Lower lobe of right lung (tissue), 2 donors: ENCODE measurements at places on chromosomes 7 and 10.

GRCh38 chr7:28038175-28038797 is 142.3 kb downstream of the JAZF1 start:
- DNase-seq: no peak

GRCh38 chr7:1567896-1568510 is 1.8 kb downstream of the PSMG3 start:
- DNase-seq: no peak

GRCh38 chr10:100881556-100882213 is 31.1 kb upstream of the SLF2 start:
- DNase-seq: no peak

DNA sequence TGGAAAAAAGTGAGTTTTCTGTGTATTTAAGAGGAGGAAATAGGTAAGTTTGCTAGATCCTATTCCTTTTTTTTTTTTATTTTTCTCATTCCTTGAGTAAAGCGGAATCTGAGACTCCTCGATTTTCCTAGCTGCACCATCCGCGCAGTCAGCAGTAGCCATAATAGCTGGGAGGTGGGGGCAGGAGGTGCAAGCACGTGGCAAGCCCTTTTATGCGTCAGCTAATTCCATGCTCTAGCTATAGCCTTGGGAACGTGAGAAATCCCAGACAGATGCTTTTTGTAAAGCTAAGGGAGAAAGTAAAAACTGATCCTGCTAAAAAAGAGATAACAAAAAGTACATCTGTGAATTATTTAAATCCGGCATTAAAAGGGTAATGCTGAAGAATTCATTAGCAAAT is 33.2 kb upstream of the TPK1 start:
- no peak for DNase-seq

- DNase-seq: no peak
Observed at GRCh38 chr10:29737074-29737593, 102.4 kb upstream of the SVIL start.

- no peak for DNase-seq
Observed at GRCh38 chr10:69397972-69398371, 18.7 kb downstream of the TACR2 start.

DNA sequence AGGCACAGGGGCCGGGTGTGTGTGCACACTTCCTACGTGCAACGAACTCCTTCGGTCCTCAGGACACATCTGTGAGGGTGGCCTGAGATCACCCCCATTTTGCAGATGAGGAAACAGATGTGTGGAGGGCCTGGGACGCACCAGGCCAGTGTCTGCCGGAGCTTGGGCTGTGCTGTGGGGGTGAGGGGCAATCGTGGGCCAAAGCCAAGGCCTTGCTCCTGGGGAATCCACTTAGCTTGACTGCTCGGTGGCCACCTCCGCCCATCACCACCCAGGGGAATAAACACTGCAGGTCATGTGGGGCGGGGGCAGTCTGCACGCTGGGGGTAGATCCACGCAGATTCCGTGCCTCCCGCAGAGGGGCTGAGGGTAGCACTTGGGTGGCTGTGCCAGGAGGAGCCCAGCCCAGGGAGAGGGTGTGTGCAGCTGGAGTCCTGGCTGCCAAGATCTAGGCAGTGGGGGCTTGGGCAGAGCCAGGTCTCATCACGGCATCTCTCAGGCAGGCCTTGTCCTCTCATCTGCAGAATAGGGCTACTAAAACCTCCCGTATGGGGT is 70.8 kb upstream of the EN2 start:
- DNase-seq: no peak

DNA sequence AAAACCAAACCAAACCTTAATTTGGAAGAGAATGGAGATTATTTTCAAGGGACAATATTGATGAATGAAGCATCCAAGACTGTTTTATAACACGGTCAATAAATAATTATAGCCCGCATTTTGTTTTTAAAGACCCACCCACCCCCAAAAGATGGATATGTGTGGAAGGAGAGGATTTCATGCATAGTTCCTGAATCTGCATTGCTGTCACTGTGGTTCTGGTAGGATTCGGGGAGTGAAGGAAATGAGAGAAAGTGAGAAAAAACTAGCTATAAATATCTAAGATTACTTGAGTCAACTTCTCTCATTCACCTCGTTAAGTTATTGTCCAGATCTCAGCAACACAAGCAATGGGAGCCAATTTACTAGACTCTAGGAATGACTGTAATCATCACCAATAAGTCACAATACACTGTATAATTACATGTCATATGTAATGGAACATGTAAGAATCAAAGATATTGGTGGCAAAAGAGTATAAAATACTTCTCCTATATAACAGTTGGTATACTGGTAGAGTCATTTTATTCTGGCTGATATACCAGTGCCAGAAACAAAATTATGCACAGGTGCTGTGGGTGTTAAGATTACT is 30.2 kb downstream of the NAMPT start:
- no peak for DNase-seq

DNA sequence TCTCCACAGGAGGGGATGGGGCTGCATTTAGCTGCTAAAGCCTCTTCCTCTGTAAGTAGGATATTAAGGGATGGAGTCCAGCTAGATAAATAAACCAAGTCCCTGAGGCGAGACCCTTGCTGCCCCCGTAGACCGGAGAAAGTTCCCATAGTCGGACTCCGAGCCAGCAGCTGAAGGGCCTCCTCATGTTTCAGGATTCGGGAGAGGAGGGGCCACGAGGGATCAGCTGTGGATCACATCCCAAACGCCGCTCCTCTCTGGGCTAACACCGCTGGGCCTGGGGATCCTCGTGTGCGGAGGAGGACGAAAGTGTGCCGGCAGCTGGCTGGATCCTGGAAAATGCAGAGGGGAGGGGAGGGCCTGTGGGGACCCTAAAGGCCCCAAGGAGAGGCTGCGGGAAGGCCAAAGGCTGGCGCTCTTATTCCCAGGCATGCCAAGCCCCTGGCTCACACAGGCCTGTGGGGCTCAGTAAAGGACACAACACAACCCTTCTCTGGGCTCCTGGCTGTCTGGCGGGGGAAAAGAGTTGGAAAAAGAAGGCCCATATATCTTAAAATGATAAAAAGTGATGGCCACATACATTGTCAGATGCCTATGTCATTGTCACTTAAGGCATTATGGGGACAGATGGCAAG is 82.5 kb upstream of the TMEM72 start:
- DNase-seq: no peak

GRCh38 chr10:94006591-94007550 is 13.1 kb downstream of the PLCE1 start:
- no peak for DNase-seq

- DNase-seq: no peak
Observed at GRCh38 chr7:139720705-139721231, 57.0 kb downstream of the HIPK2 start.

GRCh38 chr7:146355216-146355615 is 238.6 kb downstream of the CNTNAP2 start:
- no peak for DNase-seq

- peak; percentile 77 for DNase-seq
Observed at GRCh38 chr10:17029581-17030271, 99.9 kb downstream of the CUBN start.

- DNase-seq: no peak
Observed at GRCh38 chr7:91127959-91128358, 136.3 kb upstream of the FZD1 start.

DNA sequence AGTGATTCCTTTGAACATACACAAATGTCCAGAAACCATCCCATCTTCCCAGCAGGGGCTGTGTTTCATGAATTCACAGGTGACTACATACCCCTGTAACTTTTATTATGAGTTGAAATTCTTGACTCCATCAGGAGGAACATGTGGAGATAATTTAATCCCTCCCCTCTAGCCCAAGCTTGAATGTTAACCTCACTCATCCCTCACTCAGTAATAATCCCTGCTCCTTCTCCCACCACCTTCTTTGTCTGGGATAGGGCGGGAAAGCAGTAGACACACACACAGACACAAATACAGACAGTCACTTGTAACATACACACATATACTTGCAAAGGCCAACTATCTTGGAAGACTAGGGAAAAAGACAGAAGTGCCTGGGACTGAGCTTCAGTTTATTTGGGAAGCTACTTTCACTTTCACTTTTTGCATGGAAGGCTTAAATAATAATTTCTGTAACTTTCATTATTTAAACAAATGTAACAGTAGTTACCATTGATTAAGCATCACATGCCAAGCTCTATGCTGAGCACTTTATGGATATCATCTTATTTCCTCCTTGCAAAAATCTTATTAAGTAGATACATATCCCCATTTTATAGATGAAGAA is 7.3 kb downstream of the AASS start:
- DNase-seq: no peak

DNA sequence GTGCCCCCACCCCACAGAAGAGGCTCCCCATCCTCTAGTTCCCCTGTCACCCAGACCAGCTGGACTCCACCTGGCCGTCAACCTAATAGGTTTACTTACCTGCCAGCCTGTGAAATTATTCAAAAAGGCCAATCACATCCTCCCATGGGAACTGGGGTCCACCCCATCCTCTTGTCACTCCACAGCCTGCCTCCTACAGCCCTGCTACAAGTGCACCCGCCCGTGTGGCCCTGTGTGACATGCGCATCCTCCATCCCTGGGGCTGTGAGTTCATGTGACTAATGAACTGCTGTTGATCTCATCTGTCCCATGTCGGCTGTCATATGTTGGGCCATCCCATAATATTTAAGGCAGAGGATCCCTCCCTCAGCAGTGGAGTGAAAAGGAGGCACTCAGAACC is 39.4 kb downstream of the AOC1 start:
- DNase-seq: no peak

DNA sequence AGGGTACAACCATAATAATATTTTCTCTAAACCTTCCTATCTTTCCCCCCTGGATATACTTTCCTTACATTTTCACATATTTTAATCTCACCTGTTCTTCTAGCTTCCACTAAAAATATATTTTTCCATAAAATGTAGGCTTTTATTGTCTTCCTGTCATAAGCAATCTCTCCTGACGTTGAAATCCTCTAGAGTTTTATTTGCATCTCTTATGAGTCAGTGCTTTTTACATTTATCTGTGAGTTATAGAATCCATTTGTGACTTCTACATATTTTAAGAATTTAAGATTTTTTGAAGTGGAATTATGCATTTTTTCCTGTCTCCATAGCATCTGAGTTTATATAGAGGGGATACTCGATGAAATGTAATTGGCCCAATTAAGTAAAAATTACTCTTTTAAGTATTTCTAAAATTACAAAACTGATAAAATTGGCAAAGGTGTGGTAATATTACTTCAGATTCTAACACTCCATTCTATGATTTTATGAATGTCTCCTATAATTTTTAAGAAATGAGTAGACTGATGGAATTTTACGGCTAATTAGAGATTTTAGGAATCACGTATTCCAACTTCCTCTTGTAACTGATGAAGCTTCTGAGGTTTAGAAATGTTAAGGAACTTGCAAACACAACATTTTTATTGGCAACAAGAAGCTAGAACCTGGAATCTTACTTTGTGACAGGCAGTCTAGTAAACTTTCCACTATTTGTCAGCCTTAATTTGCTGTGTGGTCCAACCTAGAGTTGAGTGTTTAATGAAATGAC is 422.9 kb upstream of the SEMA3A start:
- DNase-seq: no peak

- no peak for DNase-seq
Observed at GRCh38 chr7:95593343-95593742, 3.0 kb downstream of the PDK4 start.

- DNase-seq: no peak
Observed at GRCh38 chr7:156865493-156865892, 27.5 kb downstream of the LMBR1 start.

GRCh38 chr10:129105266-129105665 is 361.8 kb upstream of the MGMT start:
- no peak for DNase-seq

- DNase-seq: no peak
Observed at GRCh38 chr10:114073395-114074186, 29.9 kb downstream of the ADRB1 start.

- DNase-seq: no peak
Observed at GRCh38 chr7:24334012-24334411, 50.0 kb downstream of the NPY start.

DNA sequence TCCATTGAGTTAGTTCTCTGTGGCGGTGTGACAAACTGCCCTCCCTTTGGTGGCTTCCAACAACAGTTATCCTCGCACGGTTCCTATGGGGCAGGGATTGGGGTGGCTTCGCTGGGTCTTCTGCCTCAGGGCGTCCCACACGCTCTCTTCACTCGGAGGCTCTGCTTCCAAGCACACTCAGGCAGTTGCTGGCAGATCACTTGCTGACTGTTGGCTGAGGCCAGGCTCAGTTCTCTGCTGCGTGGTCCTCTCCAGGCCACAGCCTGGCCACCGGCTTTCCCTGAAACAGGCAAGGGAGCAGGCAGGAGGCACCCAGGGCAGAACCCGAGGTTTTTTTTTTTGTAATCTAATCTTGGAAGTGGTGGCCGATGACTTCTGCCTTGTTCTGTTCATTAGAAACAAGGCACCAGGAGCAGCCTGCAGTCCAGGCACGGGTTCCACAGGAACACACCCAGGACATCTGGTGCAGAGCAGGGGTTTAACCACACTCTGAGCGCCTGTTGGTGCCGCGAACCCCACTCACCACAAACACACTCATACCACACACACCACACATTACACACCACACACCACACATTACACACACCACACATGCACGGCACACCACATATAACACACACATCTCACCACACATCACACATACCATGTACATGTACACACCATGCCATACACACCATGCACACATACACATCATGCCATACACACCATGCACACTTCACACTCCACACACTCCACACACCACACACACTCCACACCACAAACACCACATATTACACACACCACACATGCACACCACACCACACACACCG is 112.2 kb downstream of the PTPN20 start:
- no peak for DNase-seq

GRCh38 chr10:82643601-82644000 is 768.6 kb downstream of the NRG3 start:
- no peak for DNase-seq
